ENCODE measurements at places on chromosomes 2 and 18.

- no peak for DNase-seq
These were observed 57.4 kb downstream of the C18orf54 start for GRCh38 chr18:54415086-54415485.

DNA sequence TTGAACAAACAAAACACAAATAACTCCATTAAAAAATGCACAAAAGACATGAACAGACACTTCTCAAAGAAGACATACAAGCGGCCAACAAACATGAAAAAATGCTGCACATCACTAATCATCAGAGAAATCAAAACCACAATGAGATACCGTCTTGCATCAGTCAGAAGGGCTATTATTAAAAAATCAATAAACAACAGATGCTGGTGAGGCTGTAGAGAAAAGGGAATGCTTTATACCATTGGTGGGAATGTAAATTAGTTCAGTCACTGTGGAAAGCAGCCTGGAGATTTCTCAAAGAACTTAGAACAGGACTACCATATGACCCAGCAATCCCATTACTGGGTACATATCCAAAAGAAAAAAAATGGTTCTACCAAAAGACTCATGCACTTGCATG, 37.8 kb downstream of the GPR155 start:
- no peak for DNase-seq

GRCh38 chr2:237182422-237183123, 96.9 kb downstream of the COPS8 start:
- no peak for DNase-seq

DNA sequence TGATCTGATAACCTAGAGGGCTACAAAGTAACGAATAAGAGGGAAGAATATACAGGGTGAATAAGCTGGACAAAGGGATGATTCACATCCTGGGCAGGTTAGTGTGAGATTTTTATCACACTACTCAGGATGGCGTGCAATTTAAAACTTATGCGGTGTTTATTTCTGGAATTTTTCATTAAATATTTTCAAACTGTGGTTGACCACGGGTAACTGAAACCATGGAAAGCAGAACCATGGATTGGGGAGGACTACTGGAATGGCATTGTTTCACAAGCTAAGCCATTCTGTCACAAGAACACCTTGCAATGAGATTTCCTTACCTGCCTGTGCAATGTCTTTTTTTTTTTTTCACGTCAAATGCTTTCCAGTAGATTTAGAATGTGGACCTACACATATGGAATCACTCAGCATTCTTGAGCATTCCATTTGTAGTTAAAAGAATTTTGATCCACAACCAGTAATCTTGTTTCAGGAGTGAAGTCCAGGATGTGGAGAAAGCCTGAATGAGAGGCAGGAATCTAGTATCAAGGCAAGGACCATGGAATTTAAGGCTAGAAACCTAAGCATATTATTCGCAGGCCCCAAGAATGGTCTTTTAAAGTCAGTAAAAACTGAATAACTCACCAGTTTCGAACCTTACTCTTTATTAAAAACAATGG, 8.0 kb upstream of the CDK15 start:
- no peak for DNase-seq

- no peak for DNase-seq
These were observed 9.5 kb upstream of the KDSR start for GRCh38 chr18:63376538-63376937.

DNA sequence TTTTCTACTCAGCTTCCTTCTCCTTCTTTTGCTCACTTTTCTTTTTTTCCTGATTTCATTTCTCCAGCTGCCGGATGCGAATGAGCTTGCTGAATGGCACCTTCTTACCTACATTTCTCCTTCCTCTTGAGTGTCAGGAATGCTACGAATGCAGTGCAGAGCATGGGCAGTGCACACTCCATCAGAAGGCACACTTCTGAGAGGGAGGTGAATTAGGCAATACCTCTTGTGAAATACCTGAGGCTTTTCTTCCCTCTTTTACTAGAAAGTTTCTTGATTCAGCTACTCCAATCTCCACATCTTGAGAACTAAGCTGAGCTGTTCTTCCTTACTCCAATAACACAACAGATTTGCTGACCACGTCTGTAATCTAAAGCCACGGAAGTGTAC, 51.1 kb downstream of the PLEKHM3 start:
- no peak for DNase-seq

DNA sequence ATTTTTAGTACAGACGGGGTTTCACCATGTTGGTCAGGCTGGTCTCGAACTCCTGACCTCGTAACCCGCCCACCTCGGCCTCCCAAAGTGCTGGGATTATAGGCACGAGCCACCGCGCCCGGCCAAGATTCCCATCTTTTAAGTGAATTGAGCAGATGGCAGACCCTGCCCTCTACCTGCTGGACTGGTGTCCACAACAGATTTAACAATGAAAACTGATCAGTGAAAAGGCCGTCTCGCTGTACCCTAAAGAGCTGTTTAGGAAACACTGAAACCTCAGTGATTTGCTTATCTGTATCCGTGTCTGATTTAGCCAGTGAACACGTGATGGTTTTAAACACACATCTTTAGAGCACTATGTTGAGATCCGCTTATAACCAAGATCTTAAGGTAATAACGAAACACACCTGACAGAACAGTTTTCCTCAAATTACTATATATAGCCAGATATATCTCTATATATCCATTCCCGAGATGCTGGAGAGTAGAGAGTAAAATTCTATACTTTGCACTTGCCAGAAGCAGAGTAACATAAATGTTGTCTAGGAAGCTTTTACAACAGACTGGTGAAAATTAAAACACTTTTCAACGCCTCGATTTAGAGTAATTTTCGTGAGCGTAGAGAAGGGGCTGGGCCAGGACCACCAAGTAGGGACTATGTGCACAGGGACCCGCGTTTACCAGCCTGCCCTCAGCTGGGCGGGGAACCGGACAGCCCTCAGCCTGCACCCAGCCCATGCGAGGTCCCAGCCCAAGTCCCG, 594 bp downstream of the FAM161A start:
- DNase-seq, result peak; percentile 59

DNA sequence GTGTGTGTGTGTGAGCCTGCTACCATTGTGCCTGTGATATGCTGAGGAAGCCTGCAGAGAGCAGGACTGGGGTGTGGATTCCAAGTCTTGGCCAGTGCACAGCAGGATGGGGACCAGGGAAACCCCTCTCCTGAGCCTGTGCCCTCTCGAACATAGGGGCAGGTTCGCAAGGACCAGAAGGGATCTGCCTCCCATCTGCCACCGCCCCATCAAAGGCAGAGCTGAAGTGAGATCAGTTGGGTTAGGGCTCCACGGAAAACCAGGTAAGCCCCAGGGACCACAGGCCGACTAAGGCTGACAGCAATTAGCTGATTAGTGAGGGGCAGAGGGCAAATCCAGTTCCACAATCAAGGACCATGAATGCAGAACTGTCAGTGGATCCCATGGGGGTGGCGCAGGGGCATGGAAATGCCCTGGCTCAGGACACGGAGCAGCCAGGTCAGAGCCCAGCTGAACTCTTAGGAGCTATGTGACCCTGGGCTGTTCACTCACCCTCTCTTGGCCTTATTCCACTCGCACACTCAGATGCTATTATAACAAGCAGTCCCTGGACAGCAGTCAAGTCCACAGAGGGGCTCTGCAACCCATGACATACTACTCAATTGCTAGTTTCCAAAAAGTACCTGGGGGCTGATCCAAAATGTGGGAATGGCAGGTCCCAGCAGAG, 84.2 kb upstream of the ID2 start:
- no peak for DNase-seq

DNA sequence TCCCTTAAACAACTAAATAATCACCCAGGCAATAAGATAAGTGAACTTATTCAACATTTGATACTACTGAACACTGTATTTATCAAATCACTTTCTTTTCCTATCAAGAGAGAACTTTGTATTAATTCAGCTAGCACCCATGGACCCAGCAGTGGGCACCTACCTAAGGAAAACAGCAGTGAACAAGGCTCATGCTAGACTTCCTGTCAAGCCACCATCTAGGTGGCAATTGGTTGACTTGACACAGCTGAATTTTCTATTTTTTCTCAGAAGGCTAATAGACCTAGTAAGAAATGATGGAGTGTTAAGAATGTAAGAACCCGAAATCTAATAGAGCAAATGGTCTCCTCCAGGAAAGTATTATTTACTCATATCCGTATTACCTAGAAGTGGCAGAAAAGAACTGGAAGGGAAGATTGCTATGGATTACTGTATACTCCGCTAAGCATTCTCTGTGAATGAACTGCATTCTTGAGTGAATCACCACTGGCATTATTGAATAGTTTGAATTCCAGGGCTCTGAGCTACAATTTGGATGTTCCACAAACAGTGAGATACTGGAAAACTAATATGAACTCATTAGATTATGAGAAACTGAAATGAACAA, 988.2 kb upstream of the CDH2 start:
- DNase-seq, result no peak

- DNase-seq, result no peak
These were observed 282.2 kb downstream of the EXOC6B start for GRCh38 chr2:72543497-72544216.

DNA sequence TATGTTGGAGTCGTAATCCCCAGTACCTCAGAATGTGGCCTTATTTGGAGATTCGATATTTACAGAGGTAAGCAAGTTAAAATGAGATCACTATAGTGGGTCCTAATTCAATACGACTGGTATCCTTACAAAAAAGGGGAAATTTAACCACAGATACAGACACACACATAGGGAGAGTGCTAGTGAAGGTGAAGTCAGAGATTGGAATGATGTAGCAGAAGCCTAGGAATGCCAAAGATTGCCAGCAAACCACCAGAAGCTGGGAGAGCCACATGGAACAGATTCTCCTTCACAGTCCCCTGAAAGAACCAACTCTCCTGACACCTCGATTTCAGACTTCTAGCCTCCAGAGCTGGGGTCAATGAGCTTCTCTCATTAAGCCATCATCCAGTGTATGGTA, 17.7 kb upstream of the ACTR3 start:
- no peak for DNase-seq

DNA sequence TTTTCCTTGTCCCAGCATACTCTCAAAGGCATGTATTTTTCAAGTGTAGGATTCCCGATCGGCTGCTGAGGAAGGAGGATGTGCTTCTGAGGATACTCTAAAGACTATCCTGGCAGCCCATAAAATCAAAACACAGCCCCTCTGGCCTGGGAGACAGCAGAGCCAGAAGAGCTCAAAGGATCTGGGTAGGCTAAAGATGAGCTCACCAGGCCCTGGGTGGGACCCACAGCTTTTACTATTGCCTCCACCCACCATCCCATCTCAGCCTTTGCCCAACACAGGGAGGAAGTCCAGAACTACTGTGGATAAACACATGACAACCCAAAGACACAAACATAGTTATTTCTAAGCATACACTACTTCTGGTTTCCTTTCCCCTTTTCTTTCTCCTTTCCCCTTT, 79.1 kb upstream of the ZFP36L2 start:
- no peak for DNase-seq

- DNase-seq, result no peak
These were observed 209.6 kb upstream of the SLC39A10 start for GRCh38 chr2:195447323-195447975.

- no peak for DNase-seq
These were observed 5.6 kb downstream of the ACMSD start for GRCh38 chr2:134843968-134844367.

DNA sequence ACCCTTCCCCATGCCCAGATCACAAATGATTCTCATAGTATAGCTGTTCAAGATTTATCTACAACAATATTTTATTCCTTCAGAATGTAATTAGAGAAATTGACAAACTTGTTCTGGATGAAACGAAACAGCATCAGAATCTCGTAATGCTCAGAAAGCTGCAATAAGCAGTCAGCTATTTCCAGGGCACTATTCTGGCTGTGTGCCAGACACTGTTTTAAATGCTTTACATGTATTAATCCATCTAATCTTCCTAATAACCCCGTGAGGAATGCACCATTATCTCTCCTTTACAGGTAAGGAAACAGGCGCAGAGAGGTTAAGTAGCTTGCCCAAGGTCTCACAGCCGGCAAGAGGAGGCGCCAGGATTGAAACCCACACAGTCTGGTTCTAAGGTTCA, 10.1 kb upstream of the LYPD6B start:
- DNase-seq, result no peak

DNA sequence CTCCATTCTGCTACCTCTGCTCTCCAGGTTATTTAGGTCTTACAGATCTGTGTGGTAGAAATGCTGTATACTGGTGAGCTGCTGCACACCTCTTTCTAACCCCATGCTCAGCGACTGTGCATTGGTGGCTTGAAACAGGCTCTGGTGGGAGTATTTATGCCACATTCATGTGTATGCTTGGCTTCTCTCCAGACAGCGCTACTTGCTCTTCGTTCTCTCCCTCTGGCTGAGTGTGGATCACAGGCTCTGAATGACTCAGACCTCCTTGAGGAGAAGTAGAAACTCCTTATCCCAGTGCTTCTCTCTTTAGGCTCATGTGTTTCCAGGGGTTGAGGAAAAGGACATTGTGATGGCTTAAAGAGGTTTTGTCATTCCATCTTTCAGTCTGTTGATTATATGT, 54.9 kb downstream of the FHOD3 start:
- no peak for DNase-seq

DNA sequence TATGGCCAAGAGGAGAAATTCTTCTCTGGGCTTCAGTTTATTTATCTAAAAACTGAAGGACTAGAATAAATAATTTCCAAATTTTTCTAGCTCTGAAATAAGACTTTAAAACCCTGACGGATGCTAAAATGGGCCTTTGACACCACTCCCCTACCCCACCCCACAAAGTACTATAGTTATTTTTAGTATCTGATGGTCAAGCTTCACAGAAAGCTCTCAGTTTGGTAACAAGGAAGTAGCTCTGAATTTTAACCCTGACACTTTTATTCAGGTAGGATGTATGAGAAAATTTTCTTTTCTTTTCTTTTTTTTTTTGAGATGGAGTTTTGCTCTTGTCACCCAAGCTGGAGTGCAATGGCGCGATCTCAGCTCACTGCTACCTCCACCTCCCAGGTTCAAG, 2.4 kb downstream of the RBKS start:
- no peak for DNase-seq

DNA sequence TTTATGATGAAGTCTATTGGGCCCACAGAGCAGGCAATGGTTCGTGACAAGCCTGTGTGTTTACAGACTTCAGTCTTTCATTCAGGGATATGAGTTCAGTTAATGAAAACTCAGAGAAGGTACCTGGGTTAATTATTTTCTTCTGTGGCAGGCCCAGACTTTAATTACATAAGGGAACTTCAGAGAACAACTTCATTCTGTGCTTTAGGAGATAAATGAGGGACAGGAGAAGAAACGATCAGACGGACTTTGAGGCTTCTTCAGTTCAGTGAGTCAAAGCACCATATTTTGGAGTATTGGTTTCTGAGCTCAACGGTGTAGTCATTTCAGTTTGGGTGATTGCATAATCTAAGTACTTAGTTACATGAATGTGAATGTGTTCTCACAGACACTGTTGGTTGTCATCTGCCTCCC, 203.0 kb upstream of the KCNJ3 start:
- no peak for DNase-seq

DNA sequence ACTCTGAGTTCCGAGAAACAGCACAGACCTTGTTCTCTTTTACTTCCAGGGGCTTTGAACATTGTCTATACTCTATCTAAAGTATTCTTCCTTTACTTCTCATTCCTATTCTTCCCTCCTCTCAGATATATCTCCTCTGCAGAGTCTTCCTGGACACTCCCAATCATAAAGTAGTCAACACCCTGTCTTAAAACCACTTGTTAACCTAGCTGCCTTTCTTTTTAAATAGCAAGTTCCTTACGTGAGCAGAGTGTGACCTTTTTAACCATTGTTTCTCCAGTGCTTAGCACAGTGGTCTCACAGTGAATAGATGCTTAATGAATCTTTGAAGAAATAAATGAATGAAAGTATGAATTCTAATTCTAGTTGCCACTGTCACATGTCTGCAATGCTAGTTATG, 47.4 kb downstream of the PTRHD1 start:
- DNase-seq, result no peak

- peak; percentile 2 for DNase-seq
These were observed 368.4 kb downstream of the MTX2 start for GRCh38 chr2:176637486-176638166.

Measured in activated CD4-positive, alpha-beta T cell treated with anti-CD3 and anti-CD28 coated beads, Interleukin-2, amount 50 U/mL, for 16 hours (primary cell).